Stimulated activated CD4-positive, alpha-beta T cell treated with anti-CD3 and anti-CD28 coated beads, Interleukin-1b, Interleukin-23, amount 100 ng/mL, for 4 hours (primary cell): ENCODE measurements at places on chromosomes 5 and 9.

GRCh38 chr5:171538681-171539080, 119.2 kb downstream of the FGF18 start:
- no peak for DNase-seq

DNA sequence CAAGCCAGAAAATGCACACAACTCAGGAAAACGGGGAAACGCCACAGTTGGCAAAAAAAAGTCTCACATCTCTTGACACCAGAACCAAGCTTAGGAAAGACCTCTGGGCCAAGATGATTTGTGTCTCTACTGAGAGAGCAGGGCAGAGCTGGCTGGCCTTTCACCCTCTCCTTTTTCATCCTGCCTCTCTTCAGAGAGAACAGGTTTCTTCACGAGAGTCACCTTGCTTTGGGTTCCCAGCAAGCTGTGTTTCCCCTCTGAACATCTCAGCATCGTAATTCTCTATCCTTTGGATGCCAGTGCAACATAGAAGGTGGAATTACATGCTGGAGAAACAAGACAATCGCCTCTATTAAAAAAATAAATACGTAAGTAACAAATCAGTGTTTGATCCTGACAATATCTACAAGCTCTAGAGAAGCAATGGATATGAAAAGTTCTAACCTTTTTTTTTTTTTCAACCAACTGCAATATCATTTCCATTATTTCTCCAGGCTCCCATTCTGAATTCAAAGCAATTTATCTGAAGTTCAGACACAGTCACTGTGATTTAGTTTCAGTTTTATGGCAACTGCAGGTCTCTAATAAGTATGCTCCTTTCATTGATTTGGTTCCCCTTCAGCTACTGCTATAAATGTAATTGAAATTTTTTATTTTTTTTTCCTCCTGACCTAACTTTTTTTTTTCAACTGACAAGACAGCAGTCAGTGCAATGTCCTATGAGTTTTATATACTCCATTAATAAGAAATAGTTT, 708.6 kb downstream of the DTWD2 start:
- no peak for DNase-seq

DNA sequence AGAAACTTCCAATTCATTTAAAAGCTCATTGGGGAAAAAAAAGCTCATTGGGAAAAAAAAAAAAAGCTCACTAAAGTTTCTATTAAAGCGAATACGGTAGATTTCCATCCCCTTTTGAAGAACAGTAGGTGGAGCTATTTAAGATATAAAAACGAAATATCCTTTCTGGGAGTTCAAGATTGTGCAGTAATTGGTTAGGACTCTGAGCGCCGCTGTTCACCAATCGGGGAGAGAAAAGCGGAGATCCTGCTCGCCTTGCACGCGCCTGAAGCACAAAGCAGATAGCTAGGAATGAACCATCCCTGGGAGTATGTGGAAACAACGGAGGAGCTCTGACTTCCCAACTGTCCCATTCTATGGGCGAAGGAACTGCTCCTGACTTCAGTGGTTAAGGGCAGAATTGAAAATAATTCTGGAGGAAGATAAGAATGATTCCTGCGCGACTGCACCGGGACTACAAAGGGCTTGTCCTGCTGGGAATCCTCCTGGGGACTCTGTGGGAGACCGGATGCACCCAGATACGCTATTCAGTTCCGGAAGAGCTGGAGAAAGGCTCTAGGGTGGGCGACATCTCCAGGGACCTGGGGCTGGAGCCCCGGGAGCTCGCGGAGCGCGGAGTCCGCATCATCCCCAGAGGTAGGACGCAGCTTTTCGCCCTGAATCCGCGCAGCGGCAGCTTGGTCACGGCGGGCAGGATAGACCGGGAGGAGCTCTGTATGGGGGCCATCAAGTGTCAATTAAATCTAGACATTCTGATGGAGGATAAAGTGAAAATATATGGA, at the start of gene PCDHGA12:
PCDHGA12 (plus strand) TSS at position 176 of the 782 bp plus-strand sequence; CDS start at position 429, 253 bp downstream.
- DNase-seq = no peak

DNA sequence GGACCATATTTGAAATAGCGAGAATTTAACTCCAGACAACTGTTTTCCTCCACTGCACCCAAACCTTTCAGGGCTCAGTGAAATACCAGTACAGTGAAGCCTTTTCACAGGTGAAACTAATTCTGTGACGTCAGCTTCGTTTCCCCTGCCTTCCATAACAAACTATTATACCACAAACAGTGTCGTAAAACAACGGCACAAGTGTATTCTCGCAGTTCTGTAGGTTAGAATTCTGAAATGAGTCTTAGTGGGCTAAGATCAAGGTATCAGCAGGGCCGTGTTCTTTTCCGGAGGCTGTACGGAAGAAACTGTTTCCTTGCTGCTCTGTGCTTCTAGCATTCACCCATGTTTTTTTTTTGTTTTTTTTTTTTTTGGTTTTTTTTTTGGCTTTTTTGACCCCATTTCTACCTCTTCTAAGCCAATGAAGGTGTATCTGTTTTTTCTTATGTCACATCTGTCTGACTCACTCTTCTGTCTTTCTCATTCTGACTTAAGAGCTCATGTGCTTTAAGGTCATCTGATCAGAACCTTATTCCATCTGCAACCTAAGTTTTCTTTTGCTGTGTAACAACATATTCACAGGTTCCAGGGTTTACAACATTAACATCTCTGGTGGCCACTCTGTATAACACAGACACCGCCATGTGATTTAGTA, 20.1 kb downstream of the ISOC1 start:
- DNase-seq = no peak

DNA sequence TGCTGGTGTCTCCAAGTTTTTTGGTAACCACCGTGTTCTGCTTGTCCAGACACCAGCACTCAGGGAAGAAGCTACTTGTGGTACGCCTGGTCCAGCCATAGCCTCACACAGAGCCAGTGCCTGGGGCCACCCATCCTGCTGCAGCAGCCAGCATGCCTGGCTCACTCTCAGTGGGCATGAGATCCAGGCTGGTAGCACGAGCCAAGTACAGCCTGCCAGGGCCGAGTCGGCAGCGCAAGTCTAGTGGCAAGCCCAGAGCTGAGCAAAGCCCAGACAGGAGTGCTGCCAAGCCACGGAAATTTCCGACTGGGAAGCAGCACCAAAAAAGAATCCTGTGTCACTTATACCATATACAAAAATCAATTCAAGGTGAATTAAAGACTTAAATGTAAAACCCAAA, 36.3 kb upstream of the FBXL17 start:
- no peak for DNase-seq

GRCh38 chr5:169631360-169631759, 5.7 kb upstream of the DOCK2 start:
- DNase-seq = no peak

GRCh38 chr5:170126626-170127025, 20.9 kb downstream of the FOXI1 start:
- no peak for DNase-seq

DNA sequence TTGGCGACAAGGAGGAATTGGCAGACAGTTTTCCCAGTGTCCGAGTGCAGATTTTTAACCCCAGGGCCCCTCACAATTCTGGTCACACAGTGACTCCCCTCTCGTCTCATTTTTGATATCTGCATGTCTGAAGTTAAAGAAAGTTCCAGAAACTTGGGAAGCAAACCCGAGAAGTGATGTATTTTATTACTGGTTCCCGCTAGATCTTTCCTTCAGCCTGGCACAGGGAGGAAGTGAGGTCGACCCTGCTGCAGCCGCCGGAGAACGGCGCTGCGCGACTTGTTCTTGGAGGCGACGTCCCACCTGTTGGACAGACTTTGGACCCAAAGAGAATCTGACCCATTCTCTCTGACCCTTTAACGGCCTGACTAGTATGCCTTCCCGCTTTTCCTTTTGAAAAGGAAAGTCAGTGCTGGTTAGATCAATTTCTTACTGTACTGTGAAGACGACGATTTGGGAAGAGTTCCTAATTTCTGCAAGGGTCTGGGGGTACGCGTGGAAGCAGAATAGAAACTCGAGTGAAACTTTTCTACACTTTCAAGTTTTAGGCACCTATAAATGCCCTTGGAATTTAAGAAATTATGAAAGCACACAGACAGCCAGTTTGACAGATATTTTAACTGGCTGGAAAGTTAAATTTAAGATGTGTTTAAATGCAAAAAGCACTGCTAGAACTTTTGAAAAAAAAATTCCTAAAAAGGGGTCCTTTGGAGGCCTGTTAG, 744 bp downstream of the OTULIN start:
- no peak for DNase-seq

DNA sequence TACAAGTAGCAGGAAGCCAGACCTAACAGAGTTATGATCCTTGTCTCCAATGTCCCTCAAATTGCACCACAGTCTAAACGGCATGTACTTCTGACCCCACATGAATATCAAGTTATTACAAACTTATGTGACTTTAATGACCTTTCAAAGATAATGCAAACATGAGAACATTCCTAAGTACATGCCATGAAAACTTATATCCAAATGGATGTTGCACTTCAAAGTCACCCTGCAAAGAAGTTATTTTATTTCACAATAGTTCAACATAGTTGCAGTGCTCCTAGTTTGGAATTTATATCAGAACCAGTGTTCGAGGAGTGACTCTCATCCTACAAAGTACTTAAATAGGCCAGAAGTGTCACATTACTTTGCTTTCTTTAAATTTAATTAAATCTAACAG, 41.2 kb upstream of the ITGA1 start:
- no peak for DNase-seq

DNA sequence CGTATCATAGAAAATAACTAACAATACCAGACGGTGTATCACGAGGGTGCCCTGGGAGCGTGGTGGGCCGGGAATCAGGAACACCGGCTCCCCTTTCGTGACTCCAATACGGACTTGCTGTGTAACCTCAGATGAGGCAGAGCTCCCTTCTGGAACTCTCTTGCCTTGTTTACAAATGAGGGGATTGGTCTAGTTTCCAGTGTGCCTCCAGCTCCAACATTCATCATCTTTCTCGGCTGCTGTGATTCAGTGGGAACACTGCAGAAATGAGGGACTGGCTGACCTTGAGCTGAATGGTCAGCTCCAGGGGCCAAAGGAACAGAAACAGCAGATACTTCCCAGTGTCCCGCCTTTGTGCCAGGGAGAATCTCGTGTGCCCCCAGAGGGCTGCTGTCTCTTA, 22.6 kb upstream of the TGFBI start:
- DNase-seq = no peak

DNA sequence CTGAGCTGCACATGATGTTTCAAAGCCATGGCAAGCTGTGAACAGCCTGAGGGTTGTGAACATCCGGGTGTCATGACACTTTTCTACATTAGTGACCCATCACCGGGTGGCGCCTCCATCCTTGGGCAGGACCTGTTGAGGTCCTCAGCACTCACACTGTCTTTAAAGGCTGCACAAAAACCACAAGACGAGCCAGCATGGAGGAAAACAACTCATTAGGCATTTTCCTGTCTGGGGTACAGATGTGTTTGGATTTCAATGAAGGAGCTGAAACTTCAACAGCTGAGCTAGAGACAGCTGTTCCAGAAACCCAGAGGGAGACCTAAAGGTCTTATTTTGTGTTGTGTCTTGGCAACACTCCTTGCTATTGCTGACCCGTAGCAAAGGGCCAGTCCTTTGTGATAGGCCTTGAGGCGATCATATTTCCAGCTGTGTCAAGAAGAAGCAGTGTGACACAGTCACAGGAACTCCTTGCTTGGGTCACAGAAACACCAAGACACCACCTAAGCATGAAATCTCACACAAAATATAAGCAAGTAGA, 151.8 kb upstream of the VLDLR start:
- DNase-seq = no peak
